LoVo (cell line): ENCODE measurements at places on chromosomes 1 and 21.
A peak's percentile ranks its signal among the peaks of the same experiment; 100 is the strongest.

- no peak for DNase-seq
These were observed 56.3 kb downstream of the ITGB3BP start for GRCh38 chr1:63466759-63467158.

GRCh38 chr1:17795836-17796645 is 40.9 kb downstream of the ACTL8 start:
- DNase-seq, result no peak

GRCh38 chr1:202073206-202073605 is 49.5 kb upstream of the GPR37L1 start:
- no peak for DNase-seq

GRCh38 chr1:171188388-171189266 is 3.5 kb downstream of the FMO2 start:
- DNase-seq, result peak; percentile 38

DNA sequence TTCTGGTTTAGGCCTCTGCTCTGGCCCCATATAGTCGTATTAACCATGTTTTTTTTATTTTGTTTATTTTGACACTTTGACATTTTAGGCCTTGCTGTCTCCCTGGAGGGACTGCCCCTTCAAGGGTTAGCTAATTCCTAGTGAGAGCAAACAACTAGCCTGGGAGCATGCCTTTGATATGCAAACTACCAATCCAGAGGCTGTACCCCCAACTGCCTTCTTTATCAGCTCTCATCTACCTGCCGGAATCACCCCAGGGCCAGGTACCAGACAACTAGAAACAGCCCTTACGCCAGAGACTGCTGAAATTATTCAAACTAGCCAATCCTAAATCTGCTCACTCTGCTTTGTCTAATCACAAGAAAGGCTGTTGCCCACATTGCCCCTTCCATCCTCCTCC is 13.0 kb upstream of the ST6GALNAC5 start:
- no peak for DNase-seq

- DNase-seq, result no peak
These were observed 49.4 kb upstream of the FASLG start for GRCh38 chr1:172609528-172609927.

DNA sequence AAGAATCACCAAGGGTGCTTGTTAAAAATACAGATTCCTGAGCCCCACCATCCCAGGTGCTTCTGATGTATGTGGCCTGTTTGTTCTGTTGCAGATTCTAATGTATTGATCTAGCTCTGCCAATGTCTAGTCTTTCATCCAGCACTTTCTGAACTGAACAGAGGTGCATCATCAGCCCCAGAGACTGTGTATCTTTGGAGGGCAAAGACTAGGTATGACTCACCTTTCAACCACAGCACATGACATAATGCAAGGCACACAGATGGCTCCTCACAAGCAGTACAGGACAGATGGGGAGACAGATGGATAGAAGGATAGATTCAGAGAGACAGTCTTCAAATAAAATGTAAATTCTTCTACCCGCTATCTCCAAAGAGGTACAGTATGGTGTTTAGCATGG is 32.3 kb downstream of the CD58 start:
- DNase-seq, result peak; percentile 43

- DNase-seq, result no peak
These were observed 32.0 kb downstream of the MACO1 start for GRCh38 chr1:25462732-25463131.

DNA sequence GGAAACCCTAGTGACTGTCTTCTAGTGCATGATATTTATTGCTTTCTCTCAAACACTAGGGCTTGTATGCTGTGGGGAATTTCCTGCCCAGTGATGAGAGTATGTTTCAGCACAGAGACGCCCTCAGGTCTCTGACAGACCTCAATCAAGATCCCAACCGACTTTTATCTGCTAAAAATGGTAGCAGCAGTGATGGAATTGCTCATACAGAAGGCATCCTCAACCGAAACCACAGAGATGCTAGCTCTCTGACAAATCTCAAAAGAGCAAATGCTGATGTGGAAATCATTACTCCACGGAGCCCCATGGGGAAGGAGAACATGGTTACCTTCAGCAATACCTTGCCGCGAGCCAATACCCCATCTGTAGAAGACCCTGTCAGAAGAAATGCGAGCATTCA is 41.3 kb downstream of the PLPPR4 start:
- no peak for DNase-seq

- no peak for DNase-seq
These were observed 16.0 kb downstream of the RRP1 start for GRCh38 chr21:43805275-43805800.

DNA sequence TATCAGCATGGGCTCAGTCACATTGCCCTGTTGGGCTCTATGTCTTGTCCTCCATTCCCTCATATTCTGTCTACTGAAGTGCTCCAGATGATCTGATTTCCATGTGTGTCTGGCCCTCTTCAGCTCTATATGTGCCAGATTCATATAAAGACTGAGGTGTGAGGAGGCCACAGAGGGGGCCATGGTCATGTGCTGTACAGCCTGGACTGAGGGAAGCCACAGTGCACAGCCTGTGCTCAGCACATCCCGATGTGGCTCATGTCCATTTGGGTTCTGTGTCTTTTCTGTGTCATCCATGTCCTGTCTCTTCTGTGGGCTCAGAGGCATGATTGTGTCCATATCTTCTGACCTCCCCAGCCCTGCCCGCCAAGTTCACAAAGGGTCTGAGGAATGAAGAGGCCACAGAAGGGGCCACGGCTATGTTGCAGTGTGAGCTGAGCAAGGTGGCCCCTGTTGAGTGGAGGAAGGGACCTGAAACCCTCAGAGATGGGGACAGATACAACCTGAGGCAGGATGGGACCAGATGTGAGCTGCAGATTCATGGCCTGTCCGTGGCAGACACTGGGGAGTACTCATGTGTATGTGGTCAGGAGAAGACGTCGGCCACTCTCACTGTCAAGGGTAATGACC is 97.0 kb downstream of the OBSCN start:
- no peak for DNase-seq

GRCh38 chr1:21778405-21778727 is 4.6 kb downstream of the USP48 start:
- DNase-seq, result no peak

GRCh38 chr1:26307363-26307781 is 936 bp upstream of the UBXN11 start:
- DNase-seq, result no peak

- DNase-seq, result no peak
These were observed 97.3 kb upstream of the HMCN1 start for GRCh38 chr1:185636848-185637247.

- DNase-seq, result no peak
These were observed 6.4 kb upstream of the RGS2 start for GRCh38 chr1:192802406-192802805.

DNA sequence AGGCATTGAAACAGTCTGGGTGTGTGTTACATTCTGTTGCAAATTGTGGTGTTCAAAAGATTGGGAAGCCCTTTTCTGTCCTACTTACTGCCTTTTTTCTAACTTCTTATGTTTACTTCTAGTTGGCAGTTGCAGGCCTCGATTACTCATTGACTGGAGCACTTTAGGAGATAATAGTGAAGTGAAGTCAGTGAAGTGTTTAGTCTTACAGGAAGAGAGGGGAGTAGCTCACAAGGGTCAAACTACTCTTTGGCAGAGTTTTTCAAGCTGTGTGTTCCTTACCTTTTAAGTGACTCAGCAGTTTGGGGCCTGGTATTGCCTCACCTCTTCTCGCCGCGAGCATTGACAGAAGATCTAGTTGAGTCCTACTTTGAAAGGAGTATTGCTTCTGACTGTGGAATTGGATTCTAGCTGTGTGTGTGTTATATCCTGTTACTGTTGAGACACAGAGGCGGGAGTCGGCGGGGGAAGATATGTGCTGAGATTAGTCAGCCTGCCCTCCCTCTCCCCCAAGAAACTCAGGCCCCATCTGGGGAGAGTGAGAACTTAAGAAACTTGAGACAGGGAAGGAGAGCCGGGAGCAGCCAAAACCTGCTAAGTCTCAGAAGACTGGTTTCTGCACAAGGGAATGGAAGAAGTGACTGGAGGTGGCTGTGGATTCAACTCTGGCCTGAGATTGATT is 19.3 kb downstream of the AHCYL1 start:
- DNase-seq, result peak; percentile 75

DNA sequence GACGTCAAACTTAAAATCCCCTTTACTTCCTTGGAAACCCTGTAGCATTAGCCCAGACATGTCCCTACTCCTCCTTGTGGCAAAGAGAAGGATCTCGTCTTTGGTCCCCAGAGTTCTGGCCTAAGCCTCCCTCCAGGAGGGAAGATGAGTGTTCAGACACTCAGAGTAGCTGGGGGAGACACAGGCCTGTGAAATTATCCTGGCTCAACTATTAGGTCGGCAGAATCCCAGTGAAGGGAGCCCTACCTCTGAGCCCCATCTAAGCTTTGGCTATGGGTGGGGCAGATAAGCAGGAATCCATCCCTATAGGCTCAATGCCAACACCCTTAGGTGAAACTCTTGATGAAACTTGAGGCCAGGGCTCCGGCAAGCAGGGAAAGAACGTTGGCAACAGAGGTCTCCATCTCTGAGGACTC is 1.7 kb upstream of the SFN start:
- peak; percentile 63 for DNase-seq

GRCh38 chr1:187836557-187836956 is 1007.8 kb downstream of the PLA2G4A start:
- no peak for DNase-seq

- no peak for DNase-seq
These were observed 74.6 kb upstream of the KCND3 start for GRCh38 chr1:112063781-112064728.

- DNase-seq, result no peak
These were observed 50.1 kb downstream of the PBX1 start for GRCh38 chr1:164609089-164609488.

- no peak for DNase-seq
These were observed 25.3 kb downstream of the PTP4A2 start for GRCh38 chr1:31912839-31913239.

GRCh38 chr1:247639381-247639981 is 34.1 kb downstream of the OR2G3 start:
- no peak for DNase-seq

DNA sequence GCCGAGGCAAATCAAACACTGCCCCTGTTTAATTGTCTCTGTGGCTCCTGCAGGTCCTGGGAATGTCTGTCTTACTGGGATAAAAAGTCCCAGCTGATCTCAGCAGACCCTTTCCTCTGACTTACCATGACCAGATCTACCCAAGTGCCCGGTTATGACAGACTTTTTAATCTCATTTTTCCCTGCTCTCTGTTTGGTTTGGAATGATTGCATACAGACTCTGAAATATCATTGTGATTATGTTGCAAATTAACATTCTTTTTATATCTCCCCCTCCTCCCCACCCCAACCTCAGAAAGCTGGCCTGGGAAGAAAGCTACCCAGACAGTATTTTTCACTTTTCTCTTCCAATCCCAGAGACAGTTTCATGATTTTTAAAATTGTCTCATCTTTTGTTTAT is 16.3 kb downstream of the RAB7B start:
- DNase-seq, result no peak

DNA sequence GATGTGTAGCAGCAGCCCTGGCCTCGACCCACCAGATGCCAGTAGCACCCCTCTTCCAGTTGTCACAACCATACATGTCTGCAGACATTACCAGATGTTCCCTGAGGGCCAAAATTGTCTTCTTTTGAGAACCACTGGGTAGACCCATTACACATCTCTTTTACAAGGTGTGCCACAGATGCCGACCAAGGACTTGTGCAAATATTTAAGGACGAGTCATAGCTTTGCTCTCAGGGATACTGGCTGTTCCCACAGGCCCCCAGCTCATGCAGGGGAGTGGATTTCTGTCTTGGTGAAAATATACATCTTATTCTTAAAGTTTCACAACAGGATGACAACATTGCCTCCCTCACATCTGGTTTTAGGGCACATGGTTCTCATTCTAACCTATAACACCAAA is 59.4 kb upstream of the ZBTB18 start:
- DNase-seq, result no peak

DNA sequence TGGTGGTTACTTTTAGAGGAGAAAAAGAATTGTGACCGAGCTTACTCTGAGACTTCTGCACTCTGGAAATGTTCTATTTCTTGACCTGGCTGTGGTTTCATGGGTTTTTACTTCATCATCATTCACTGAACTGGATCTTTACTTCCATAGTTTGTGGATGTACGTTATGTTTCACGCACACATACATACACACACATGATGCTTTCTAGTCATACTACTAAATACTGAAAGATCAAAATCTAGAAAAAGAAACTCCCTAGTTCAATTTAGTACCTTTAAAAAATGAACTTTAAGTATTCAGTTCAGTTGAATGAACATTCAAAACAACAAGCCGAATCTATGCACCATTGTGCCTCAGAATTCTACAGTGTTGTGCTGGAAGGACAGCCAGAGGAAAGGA is 65.0 kb downstream of the TEX35 start:
- no peak for DNase-seq

DNA sequence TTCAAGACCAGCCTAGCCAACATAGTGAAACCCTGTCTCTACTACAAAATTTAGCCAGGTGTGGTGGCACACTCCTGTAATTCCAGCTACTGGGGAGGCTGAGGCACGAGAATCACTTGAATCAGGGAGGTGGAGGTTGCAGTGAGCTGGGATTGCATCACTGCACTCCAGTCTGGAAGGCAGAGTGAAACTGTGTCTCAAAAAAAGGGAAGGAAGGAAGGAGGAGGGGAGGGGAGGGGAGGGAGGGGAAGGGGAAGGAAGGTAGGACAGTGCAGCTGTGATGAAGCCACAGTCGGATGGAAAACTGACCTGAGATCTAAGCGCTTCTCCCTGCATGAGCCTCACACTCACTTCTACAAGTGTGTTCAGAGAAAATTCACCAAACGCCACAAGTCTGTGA is 22.0 kb upstream of the FHAD1 start:
- no peak for DNase-seq

GRCh38 chr1:218371927-218372672 is 27.0 kb downstream of the TGFB2 start:
- DNase-seq, result no peak

GRCh38 chr21:34824314-34824713 is 155.5 kb downstream of the CLIC6 start:
- no peak for DNase-seq
